D721Med (cell line): ENCODE measurements at places on chromosomes 11 and 22.

- DNase-seq: no peak
Measured at GRCh38 chr22:35367331-35367886, 13.5 kb upstream of the HMOX1 start.

DNA sequence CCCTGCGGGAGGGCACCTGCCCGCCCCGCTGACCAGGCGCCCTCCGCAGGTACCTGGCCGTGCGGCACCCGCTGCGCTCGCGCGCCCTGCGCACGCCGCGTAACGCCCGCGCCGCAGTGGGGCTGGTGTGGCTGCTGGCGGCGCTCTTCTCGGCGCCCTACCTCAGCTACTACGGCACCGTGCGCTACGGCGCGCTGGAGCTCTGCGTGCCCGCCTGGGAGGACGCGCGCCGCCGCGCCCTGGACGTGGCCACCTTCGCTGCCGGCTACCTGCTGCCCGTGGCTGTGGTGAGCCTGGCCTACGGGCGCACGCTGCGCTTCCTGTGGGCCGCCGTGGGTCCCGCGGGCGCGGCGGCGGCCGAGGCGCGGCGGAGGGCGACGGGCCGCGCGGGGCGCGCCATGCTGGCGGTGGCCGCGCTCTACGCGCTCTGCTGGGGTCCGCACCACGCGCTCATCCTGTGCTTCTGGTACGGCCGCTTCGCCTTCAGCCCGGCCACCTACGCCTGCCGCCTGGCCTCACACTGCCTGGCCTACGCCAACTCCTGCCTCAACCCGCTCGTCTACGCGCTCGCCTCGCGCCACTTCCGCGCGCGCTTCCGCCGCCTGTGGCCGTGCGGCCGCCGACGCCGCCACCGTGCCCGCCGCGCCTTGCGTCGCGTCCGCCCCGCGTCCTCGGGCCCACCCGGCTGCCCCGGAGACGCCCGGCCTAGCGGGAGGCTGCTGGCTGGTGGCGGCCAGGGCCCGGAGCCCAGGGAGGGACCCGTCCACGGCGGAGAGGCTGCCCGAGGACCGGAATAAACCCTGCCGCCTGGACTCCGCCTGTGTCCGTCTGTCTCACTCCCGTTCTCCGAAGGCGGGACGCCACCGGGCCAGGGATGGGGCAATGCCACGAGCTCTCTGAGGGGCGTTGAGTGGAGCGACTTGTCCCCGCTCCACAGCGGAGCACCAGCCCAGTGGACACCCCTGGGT, 1.8 kb downstream of the GALR3 start:
- no peak for DNase-seq

GRCh38 chr11:74009675-74010305, 905 bp upstream of the UCP3 start:
- no peak for DNase-seq

DNA sequence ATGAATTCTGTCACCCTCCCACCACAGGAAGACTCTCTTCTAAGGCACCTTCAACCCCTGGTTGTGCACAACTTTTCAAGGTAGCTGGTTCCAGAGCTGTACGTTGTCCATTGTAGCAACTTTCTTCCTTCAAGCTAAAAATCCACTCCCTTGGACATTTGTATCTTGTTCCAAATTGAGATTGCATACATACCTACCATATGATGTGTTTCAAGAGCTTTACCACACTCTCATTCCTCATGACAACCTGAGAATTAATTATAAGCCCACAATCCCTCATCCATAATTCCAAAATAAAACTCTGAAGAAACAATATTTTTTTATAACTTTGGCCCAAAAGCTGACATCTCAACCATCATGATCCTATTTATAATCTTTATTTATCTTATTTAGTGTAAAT, 3.0 kb downstream of the OR52W1 start:
- DNase-seq: no peak

DNA sequence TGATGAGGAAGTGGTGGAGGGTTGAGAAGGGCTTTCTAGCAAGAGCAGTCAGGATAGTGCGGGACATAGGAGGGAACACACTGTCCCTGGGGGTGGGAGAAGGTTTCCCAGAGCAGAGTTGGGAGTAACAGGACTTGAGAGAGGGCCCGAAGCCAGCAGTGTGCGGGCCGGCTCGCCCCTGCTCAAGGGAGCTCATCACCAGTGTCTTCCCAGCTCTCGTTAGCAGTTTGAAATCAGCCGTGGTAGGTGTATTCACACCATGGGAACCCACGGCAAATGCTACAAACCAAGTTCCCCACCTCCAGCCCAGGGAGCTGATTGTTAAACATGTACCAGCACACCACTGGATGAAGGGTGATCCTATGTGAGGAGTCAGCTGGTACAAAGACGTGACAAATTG, 66.2 kb upstream of the EIF3D start:
- no peak for DNase-seq

DNA sequence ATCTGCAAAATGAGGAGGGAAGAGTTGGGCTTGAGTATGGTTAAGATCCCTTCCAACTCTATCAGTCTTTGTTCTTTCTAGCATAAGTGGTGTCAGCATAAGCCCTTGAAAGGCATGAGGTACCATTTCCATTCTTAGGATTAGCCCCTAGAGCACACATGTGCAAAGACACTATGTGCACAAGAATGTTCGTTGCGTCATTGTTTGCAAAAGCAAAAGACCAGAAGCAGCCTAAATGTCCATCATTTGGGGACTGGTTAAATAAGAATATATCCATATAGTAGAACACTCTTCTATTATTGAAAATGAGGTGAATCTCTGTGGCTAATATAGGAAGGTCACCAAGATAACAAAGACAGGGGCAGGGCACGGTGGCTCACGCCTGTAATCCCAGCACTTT, 10.0 kb upstream of the KCTD14 start:
- no peak for DNase-seq

DNA sequence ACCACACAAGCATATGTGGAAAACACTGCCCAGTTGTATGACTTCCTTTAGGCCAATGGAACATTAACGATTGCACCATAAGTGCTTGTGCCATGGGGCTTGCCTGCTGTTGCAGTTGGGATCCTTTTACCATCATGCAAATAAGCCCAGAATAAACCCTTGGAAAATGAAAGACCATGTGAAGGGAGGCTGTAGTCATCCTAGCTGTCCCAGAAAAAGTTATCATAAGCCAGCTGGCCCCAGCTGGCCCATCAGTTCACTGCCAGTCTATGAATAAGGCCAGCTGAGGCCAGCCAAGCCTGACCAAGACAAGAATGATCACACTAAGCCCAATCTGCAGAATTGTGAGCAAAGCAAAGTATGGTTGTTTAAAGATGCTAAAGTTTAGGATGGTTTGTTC, 253.9 kb upstream of the ARHGAP20 start:
- DNase-seq: no peak

GRCh38 chr11:115279813-115280761, 224.1 kb downstream of the CADM1 start:
- DNase-seq: no peak

DNA sequence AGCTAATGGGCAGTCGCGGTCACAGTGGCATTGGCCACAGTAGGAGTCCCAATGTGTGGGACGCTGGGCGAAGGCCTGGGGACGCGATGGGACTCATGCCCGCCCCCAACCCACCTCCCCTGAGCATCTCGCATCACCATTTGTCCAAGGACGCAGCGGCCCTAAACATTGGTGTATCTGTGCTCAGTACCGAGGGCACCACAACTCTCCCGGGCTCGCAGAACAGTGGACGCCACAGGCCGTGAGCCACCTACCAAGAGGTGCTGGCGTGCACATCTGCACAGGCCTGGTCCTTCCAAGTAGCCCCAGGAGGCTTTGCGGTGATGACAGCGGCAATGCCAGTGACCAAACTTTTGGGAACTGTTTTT, 27.3 kb downstream of the RRP7A start:
- no peak for DNase-seq

DNA sequence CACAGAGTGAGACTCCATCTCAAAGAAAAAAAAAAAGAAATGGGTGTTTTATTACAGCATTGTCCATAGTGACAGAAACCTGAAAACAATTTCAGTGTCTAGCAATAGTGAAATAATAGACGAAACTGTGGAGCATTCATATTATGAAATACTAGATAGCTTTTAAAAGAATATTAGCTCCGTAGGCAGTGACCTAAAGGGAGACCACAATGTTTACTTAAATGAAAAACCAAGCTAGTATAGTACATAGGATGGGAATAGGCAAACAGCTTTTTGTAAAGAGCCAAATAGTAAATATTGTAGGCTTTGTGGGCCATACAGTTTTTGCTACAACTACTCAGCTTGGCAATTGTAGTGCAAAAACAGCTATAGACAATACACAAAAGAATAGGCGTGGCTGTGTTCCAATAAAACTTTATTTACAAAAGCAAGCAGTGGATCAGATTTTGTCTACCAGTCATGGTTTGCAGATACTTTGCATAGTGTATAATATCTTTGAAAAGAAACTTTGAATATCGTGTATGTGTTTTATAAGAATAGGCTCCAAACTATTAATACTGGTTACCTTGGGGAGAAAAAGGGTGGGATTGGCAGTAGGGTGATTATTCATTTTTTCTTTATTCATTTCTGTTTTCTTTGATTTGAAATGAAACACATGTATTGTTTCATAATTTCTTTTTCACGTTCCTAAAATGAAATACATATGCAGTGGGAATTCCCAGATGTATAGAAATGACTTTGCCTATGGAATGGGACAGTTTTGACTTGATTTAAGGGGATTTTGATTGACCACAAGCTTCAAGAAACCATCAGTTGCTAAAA, 50.7 kb downstream of the PRR5L start:
- DNase-seq: no peak

GRCh38 chr11:35144136-35144741, 5.3 kb downstream of the CD44 start:
- DNase-seq: no peak

DNA sequence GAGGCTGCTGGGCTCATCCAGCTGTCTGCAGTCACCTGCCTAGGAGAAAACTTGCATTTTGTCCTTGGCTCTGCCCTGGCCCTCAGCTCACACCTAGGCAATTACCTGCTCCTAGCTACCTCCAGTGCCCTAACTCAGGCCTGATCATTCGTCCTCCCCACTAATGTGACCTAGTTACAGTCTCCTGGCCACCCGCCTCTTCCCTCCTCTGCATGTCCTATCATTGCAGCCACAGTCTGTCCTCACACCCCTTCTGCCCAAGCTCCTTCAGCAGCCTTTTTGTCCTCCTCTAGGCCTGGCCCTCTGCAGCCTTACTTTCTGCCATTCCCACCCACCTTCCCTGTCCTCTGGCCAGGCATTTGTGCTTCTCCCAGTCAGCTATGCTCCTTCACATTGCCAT, 17.7 kb upstream of the CCDC134 start:
- DNase-seq: no peak

DNA sequence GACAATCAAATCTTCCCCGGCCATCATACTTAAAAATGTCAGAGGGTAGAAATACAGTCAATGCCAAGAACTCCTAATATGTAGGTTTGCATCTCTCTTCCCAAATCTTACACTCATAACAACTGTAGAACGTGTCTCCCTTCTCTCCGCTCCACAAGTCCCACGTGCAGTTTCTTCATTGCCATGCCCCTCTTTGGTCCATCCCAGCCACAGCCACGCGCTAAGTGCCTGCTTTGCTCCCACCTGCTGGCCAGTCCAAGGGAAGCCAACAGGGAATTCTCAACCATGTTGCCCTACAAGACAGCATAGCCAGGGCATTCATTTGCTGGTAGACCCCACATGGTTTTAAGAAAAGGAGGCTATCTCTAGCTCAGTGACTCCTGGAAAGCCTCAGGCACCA, 420.6 kb upstream of the ISX start:
- no peak for DNase-seq

- no peak for DNase-seq
Measured at GRCh38 chr11:81005595-81005994, 1564.8 kb upstream of the TENM4 start.

- DNase-seq: no peak
Measured at GRCh38 chr11:93501856-93502255, 41.3 kb downstream of the SMCO4 start.
